ENCODE measurements at places on chromosomes 12 and 14.

DNA sequence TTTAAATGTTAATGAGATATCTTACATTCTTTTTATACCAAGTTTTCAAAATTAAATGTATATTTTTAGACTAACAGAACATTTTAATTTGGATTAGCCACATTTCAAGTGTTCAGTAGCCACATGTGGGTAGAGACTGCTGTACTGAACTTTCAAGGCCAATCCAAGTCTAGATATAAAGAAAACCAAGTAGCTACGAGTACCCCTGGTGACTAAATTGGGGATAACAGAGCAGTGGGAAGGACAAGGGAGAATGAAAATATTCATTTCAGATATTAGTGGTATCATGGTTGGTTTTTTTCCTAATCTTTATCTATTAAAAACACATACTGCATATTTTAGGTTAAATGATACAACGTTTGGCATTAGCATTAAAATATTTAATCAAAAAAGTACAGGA, 69.4 kb upstream of the RHOJ start:
- no peak for DNase-seq

DNA sequence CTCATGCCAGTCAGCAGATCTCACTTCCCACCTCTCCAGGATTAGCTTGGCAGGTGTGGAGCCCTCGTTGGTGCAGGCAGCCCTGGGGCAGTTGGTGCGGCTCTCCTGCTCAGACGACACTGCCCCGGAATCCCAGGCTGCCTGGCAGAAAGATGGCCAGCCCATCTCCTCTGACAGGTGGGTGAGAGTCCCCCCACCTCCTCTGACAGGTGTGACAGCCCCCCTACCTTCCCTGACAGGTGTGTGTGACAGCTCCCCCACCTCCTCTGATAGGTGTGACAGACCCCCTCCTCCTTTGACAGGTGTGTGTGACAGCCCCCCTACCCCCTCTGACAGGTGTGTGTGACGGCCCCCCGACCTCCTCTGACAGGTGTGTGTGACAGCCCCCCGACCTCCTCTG, 26.3 kb downstream of the PAPLN start:
- DNase-seq: no peak

DNA sequence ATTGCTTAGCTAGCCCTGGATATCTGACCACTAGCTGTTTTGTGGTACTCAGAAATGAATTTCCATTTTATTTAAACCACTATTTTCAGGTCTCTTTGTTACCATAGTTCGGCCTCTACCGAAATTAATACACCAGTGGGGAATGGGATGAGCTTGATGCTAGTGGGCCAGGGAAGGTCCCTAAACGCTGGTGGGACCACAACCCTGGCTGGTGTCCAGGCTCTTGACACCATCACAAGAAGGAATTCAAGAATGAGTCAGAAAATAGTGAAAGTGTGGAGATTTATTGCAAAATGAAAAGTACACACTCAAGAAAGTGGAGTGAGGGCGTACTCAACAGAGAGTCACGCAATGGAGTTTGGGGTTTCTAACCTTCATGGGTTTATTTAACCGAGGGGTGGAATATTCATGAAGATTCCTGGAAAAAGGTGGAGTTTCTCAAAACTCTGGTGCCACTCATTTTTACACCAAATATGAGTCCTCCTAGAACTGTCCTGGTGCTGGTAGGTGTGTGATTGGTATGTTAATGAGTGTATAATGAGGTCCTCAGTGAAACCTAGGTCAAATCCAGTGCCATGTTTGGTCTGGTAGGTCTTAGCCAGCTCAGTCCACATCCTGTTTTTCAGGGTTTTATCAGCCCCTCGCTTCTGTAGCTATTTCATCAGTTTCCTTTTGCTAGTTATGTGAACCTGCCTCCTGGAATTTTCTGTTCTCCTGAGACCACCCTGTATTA, 38.9 kb upstream of the LRP6 start:
- DNase-seq: no peak

GRCh38 chr14:73477618-73478266, 13.0 kb upstream of the RIOX1 start:
- no peak for DNase-seq

- DNase-seq: no peak
These were observed 6.9 kb downstream of the FLRT2 start for GRCh38 chr14:85536833-85537190.

DNA sequence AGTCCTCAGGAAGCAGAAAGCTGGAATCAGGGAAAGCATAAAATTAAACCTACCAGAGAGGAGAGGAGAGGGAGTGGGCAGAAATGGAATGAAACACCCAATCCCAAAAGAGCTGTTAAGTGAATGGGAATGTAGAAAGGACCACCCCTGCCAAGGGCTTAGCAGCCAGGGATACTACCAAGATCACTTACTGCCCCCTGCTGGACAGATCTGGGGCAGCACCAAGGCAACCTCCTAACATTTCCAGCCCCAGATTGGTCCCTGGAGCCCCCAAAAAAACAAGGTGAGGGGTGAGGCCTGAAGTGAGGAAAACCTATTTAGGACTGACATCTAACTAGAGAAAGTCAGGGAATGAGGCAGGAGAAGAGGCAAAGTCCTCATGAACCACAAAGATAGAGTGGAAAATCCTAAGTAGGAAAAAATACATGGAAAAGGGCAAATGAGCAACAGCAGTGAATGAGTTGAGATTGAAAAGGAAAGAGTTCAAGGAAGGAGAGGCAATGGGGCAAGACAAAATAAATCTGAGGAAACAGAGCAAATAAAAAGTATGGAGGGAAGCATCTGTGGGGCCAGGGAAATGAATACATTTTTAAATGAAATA, 11.2 kb upstream of the FKBP11 start:
- DNase-seq: peak; percentile 87

GRCh38 chr12:98185606-98186005, 329.8 kb upstream of the TMPO start:
- no peak for DNase-seq

DNA sequence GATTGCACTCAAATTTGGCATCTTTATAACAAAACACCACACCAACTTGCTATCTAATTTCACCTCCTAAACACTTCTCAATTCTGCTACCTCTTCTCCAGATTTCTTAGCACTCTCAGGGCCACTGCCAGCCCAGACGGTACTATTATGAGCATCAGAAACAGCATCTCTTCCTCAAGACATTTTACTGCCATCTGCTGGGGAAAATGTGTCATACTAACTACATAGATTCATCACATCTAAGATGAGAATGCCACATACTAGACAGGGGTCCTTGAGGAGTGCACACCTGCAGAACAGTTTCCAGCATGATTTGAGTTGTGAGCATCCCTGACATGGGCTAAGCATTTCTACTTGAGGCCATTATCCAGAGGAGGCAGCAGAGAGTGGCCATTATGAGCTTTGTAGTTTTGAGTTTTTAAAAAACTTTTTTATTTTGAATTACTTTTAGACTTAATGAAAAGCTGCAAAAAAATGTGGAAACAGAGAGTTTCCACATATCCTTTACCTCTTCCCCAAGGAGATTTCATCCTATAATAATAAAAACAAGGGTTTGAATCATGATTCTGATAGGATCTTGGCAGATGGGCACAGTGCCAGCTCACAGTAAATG, 15.1 kb upstream of the GRIP1 start:
- DNase-seq: no peak

DNA sequence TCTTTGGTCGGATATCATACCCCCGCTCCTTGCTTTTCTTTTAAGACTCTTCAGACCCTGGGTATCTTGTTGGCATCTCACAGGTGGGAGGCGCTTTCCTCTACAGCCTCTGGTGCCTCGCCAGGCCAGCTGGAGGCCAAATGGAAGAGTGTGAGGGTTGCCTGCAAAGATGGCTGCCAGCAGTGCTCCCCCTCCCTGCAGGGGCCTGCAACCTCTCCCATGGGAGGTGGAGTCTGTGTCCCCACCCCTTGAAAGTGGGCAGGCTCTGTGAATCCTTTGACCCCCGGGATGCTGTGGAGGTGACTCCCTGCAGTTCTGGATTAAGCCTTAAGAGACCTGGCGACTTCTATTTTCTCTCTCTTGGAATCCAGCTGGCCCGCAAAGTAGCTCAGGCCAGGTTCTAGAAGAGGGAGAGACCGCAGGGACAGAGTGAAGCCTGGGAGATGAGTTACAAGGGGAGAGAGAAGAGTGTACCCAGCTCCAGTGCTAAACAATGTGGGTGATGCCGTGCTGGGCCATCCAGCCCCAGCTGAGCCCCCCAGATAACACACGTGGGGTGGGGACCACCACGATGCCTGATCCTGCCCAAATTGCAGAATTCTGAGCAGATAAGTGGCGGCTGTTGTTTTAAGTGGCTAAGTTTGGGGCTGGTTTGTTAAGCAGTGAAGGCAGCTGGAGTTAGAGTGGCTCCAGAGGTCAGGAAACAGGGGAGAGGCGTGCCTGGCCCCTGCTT, 37.9 kb upstream of the NCOR2 start:
- no peak for DNase-seq

DNA sequence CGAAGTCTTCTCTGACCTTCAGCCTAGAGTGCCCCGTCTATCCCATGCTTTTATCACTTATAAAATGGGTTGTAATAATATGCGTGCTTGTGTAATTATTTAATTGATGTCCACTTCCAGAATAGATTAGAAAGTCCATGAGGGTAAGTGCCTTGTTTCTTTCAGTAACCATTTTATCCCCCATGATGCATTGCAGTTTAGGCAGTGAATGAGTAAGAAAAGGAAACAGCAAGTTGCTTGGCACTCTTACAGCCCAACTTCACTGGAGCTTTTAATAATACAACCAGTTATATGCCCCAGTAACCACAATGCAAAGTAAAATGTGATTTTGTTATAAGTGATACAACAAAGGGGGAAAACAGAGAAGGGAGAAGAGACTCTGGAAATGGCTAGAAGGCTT, 287.3 kb downstream of the MED13L start:
- no peak for DNase-seq

DNA sequence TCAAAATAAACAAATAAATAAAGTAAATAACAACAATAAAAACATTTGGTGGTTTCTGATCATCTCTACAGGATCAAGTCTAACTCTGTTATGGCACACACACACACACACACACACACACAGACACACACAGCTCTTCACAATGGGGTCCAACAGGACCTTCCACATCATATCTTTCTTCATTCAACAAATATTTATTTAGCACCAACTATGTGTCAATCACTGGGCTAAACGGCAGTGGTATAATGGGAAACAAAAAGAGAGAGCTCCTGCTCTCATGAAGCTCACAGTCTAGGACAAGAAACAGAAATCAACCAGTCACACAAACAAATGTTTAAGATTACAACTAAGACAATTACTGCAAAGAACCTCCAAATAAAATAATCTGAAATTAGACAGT, 9.3 kb downstream of the PPP1R13B start:
- no peak for DNase-seq

GRCh38 chr12:94010307-94010706, 138.1 kb upstream of the PLXNC1 start:
- no peak for DNase-seq

- no peak for DNase-seq
These were observed 58.3 kb downstream of the PRKCH start for GRCh38 chr14:61379639-61380184.

DNA sequence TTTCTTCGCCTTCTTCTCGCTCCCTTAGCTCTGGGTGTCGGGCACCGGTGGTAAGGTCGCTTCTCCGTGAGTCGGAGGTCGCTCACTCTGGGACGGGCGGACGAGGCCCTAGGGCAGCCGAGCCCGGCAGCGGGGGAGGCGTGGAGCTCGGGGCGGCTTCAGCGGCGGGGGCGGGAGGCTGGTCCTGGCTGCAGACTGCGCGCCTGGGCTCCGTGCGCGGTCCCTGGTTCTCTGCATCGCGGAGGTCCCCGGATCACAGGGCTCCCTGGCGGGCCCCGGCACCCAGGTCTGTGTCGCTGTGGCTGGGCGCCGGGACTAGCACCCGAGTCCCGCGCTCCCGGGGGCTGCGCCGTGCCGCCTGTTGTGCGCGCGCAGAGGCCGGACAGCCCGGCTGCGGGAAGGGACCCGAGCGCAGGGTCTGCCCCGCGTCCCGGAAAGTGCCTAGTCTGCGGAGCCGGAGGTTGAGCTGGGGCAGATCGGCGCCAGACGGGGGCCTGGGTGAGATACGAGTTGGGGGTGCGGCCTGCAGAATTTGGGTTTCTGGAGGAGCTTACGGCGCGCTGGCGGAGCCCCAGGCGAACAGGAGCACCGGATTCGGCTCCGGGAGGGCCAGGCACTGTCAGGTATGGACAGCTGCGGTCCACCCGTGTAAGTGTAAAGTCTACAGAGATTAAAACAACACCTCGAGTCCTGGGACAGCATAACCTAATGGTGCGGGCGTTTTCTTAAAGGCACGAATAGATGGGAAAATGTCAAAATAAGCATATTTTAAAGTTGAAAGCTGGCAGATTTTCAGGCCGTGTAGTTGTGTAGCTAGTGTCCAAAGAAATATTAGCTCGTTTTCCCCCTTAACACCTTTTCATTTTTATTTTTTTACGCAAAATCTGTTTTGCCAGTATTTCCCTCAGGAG, 713 bp downstream of the FRMD6 start:
- DNase-seq: peak; percentile 16

DNA sequence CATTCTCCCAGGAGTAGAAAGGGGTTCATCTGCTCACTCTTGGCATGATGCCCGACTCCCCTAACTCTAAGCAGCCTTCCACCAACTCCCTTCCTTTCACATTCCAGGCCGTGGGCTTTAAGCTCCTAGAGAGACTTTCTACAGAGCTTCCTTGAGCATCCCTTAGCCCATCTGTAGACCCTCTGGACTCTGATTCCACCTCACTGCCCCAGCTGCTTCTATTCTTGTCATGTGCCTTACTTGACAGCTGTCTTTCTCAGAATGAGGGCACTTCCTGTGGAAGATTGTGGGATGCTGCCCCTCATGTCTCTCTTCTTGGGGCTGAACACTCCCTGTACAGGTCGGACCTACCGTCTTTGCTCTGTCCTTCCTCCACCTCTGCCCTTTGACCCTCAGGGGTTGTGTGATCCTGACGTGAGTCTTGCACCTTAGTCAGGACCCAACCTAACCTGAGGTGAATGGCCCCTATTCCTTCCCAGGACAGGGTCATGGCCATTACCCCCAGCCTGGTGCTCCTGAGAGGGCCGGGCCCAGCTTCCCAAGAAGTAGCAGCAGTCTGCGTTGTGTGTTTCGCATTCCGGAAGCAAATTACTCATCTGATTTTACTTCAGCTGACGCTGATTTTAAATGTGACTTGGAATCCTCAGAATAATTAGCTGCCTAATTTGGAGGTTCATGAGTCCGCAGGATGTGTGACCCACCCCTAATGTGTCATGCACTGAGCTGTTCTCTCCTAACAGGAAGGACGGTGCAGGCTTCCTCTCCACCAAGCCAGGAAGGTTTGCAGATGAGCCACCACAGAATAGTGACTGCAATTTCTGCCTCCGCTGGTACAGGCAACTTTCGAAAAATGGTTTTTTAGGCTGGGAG, 2.7 kb upstream of the GALNT6 start:
- peak; percentile 42 for DNase-seq

DNA sequence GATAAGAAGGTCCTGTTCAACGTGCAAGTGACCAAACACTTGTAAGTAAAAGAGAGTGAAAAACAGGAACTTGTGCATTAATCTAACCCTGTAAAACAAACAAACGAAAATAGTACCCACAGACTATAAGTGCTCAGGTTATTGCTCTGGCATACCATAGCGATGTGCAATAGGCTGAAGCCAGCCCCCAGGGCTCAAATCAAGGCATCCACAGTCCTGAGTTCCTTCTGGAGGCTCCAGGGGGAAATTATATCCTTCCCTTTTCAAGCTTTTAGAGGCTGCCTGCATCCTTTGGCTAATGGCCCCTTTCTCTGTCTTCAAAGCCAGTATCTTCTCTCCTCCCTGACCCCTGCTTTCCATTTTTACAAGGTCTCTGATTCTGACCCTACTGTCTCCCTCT, 8.1 kb upstream of the CMAS start:
- DNase-seq: no peak

- DNase-seq: no peak
These were observed 47.1 kb downstream of the BCAT1 start for GRCh38 chr12:24901576-24902461.

- DNase-seq: no peak
These were observed 60.4 kb upstream of the PTHLH start for GRCh38 chr12:28032811-28033537.

- no peak for DNase-seq
These were observed 20.8 kb downstream of the STX2 start for GRCh38 chr12:130818272-130818634.

Data from activated T-cell treated with anti-CD3 and anti-CD28 coated beads for 1 hour (primary cell).